ENCODE measurements at places on chromosomes 7 and 10.

DNA sequence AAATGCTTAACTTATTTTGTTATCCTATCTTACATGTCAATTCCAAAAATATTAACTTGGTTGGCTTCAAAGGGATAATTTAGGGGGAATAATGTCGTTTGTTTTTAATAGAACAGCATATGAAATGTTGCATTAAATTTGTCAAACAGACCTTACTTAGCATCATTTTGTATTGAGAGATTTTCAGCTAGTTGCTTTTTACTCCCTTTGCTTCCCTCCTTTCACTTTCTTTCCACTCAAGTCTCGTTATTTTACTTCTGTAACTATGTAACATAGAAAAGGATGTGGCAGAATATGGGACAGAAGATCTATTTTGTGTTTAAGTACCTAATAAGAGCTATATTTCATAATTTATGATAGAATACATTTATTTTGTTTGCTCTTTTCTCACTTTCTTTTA is 2.6 kb downstream of the PHYHIPL start:
- DNase-seq = no peak

- DNase-seq = no peak
Observed at GRCh38 chr10:11355592-11355991, 255.9 kb downstream of the USP6NL start.

DNA sequence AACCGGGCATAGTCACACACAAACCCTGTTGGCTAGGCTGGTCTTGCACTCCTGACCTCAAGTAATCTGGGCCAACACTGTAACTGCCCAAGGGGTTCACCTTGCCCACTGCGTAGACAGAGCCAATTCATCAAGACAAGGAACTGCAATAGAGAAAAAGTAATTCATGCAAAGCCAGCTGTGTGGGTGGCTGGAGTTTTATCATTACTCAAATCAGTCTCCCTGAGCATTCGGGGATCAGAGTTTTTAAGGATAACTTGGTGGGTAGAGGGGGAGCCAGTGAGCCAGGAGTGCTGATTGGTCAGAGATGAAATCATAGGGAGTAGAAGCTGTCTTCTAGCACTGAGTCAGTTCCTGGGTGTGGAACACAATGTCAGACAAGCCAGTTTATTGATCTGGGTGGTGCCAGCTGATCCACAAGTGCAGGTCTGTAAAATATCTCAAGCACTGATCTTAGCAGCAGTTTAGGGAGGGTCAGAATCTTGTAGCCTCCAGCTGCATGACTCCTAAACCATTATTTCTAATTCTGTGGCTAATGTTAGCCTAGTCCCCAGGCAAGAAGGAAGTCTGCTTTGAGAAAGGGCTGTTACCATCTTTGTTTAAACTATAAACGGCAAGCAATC is 15.6 kb upstream of the FXYD4 start:
- DNase-seq = no peak

GRCh38 chr7:83469076-83469475 is 179.9 kb downstream of the SEMA3E start:
- DNase-seq = no peak

DNA sequence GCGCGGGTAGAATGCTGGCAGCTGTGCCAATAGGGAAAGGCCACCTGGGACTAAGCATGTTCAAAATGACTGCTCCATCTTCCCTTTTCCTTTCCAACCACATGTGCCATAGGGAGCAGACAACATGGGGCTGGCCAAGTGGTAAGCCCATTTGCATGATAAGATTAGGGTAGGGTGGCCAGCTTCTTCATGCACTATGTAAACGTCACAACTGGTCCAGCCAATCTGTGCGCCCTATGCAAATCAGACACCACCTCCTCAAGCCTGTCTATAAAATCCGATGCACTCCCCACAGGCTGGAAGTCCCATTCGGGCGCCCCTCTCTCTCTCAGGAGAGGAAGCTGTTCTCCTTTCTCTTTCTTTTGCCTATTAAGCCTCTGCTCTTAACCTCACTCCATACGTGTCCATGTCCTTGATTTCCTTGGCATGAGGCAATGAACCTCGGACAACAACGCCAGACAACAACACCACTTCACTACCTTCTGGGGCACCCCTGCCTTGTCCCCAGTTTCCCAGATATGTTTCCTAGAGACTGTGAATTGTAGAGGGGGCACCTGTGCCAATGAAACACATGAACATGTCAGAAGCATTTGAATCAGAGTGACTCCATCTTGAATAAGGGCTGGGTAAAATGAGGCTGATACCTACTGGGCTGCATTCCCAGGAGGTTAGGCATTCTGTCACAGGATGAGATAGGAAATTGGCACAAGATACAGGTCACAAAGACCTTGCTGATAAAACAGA is 19.1 kb upstream of the EXOC6 start:
- no peak for DNase-seq

- DNase-seq = no peak
Observed at GRCh38 chr7:97390915-97391593, 273.6 kb downstream of the SDHAF3 start.

DNA sequence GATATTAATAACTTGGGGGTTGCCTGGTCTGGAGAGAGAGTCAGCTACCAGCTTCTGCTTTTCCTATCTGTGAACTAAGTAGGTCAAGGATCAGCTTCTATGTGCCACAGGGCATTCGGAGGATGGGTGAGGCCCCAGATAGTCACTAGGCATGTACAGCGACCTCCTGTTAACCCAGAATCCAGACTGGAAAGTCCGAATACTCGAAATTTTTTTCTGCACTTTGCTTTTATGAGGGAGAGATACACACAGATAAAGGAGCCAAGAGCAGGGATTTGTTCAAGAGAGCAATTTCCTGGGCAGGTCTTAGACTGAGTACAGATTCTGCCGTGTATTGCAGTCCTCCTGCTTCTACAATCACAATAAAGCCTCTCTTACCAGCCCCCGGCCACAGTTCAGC is 54.2 kb downstream of the EMX2 start:
- no peak for DNase-seq

GRCh38 chr7:27251652-27252590 is 9.3 kb downstream of the EVX1 start:
- no peak for DNase-seq

DNA sequence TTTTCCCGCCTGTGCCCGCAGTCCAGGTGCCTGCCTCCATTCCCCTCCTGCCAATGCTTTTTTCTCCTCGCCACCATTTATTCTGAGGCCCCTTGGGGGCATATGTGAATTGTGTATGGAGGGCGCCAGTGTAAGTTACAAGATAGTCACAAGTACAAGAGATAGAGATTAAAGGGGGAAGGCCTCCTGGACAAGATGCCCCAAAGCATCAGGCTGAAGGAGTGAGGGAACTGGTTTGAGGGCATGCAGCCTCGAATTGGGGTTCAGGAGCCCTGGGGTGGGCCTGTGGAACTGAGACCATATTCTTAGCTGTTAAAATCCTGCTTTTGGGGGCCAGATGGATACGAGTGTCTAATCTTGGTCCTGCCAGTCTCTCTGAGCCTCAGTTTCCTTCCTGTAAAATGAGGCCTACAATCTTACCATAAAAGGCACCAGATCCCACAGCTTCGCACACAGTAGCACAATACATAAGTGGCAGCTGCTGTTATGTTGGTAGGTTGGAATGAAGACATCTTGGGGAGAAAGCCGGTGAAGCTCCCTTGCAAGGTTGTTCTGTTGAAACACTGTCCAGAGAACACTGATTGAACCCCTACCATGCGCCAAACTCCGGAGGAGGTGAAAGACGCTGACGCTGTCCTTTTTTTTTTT is 545 bp upstream of the COMTD1 start:
- no peak for DNase-seq
